Naive B cell (primary cell): ENCODE measurements at places on chromosomes 16 and 17. TPM values are rescaled to one million over a fixed set of nuclear protein-coding genes. Genes with fewer than 3 reads are reported as not detected.

GRCh38 chr17:18319604-18320256 lies 4.6 kb downstream of the SMCR8 start:
- DNase-seq: no peak
- peaks cover 74% of the 10 kb centered on the region for H3K4me1 ChIP-seq
- no peak overlapping the region for H3K4me3 ChIP-seq
- no peaks in the 10 kb centered on the region for H3K27me3 ChIP-seq
- peak overlapping the region; percentile 45 for H3K27ac ChIP-seq

Gene PSKH1
- 17.2 TPM for polyA plus RNA-seq

- H3K4me3 ChIP-seq: no peak overlapping the region
- no peak overlapping the region for H3K27ac ChIP-seq
- H3K4me1 ChIP-seq: peaks cover 12% of the 10 kb centered on the region
- peaks cover 29% of the 10 kb centered on the region for H3K27me3 ChIP-seq
- DNase-seq: no peak
Measured at GRCh38 chr17:73292031-73292531, 19.7 kb downstream of the CDC42EP4 start.

DNA sequence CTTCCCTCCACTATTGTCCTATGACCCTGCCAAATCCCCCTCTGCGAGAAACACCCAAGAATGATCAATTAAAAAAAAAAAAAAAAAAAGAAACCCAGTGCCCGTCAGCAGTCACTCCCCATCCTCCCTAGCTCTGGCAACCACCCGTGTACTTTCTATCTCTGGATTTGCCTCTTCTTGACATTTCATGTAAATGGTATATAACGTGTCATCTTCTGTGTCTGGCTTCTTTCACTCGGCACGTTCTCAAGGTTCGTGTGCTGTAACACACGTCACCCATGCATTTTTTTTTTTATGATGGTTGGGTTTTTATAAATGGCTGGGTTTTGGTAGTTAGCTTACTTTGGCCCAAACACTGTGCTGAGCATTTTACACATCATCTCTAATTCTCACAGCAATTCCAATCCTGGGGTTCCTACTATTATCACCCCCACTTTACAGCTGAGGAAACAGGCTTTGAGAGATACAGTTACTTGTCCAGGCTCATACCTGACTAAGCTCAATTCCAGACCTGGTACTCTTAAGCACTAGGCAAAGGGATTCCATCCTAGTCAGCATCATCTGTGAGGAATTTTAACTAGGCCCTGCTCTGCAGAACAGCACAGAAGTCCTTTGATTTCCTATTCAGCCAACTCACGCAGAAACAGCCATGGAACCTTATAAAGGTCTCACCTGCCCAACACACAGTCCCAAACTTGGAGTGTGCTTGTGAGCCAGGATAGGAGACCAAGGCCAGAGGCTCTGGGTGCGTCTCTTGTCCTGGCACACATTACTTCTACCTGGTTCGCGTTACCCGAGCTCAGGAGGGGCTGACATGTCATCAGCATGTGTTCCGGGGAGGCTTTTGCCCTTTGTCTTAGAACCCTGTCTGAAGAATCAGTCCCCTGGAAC lies 11.7 kb downstream of the NDUFAB1 start:
- H3K27ac ChIP-seq: no peak overlapping the region
- no peaks in the 10 kb centered on the region for H3K27me3 ChIP-seq
- no peak for DNase-seq
- no peaks in the 10 kb centered on the region for H3K4me1 ChIP-seq

GRCh38 chr16:56647641-56648431 lies 3.9 kb upstream of the MT1B start:
- H3K27ac ChIP-seq: no peak overlapping the region
- peaks cover 18% of the 10 kb centered on the region for H3K4me1 ChIP-seq
- no peak overlapping the region for H3K4me3 ChIP-seq
- H3K27me3 ChIP-seq: peaks cover 89% of the 10 kb centered on the region
- H3K36me3 ChIP-seq: no peaks in the 10 kb centered on the region
- no peak for DNase-seq
